ENCODE measurements at places on chromosomes 12 and 14.

- no peak for DNase-seq
Measured at GRCh38 chr12:62288328-62288727, 28.1 kb downstream of the USP15 start.

DNA sequence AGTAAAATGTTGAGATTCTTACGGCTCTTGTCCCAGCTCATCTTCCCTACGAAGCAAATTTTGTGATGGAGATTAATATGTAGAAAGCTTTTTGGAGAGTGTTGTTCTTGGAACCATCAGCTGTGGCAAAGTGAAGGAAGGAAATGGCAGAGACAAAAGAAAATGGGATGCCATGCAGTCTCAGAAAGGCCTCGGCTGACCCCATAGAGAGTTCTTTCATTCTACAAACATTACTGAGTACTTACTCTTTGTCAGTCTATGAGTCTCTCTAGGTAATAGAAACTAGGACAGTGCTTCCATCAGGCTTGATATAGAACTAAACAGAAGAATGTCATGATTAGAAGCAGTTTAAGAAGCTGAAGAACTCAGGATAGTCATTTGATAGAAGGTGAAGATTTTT is 134.1 kb downstream of the PLEKHA5 start:
- no peak for DNase-seq

GRCh38 chr12:12898911-12899511 is 7.6 kb downstream of the GPRC5A start:
- no peak for DNase-seq

DNA sequence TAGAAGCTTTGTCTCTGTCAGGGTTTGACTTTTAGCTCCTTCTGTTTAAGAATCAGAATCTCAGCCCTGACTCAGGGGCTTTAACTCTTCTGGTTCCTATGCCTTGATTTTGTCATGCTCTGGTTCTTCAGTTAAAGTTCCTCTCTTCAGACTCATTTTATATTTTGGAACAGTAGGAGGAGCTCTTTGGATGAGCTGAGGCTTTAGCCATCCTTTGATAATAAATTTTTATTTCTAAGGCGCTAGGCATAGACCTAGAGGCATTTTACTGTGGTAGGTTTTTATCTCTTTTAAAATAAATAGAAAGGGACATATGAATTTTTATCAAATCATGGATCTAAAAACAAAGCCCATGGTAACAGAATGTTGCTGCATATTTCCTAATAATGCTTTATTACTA is 51.7 kb downstream of the ATP23 start:
- DNase-seq, result no peak
